ELF-1 (cell line): ENCODE measurements at places on chromosomes 7 and 10.

GRCh38 chr10:45008524-45009161, 7.9 kb downstream of the ZNF22 start:
- DNase-seq, result peak; percentile 63

DNA sequence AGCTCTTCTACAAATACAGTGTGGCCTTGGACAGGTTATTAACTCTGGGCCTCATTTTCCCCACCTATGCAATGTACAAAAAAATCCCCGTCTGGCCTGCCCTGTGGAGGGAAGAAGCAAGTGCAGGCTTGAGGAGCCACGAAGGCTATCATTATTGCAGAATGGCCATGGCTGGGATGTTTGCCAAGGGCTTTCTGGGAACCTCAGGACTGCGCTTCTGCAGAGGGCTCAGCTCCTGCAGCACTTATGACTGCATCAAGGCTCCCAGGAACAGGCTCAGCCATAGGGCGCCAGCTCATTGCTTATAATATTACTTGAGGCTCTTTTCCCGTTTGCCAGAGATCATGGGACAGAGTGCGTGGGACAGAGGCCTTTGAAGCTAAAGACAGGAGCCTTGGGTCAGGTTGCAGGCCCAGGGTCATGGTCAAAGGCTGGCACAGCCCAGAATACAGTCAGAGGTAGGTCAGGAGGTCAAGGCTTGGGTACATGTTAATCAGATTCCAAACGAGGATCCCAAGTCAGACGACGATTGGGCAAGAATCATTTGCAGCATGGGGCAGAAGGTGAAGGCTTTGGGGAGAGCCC, 20.6 kb upstream of the C10orf105 start:
- DNase-seq, result no peak

DNA sequence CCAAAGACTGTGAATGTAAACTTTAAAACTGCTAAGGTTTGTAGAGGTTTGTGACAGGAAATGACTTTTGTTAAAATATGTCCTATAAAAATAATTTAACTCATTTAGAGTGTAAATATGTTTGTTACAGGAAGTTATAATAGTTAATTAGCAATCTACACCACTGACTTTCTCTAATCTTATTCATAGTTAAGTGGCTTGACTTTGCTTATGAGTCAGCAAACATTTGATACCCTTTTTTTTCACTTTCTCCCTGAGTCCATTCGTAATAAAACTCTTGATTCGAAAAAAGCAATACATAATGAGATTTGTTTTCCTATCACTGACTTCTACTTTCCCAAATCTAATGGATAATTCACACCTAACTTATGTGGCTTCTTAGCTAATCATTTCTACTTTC, 317.7 kb upstream of the SEMA3C start:
- DNase-seq, result no peak

DNA sequence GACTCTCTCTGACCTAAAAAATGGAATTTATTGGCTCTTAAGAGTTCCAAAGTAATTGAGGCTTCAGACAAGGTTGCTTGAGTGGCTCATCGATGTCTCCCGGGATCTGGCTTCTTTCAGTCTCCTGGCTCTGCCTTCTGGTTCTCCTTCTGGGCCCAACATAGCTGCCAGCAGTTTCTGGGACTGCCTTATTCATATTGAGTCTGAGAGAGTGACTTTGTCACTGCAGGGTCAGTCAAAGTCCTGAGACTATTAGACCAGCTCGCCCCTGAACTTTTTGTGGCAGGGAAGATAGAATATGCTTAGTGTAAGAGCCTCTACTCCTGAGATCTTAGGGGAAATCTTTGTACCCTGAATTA, 94.0 kb downstream of the MMRN2 start:
- peak; percentile 50 for DNase-seq

- no peak for DNase-seq
Measured at GRCh38 chr10:56346845-56347415, 14.1 kb downstream of the ZWINT start.

- DNase-seq, result no peak
Measured at GRCh38 chr7:15315678-15316077, 246.1 kb downstream of the AGMO start.

- peak; percentile 66 for DNase-seq
Measured at GRCh38 chr7:35004531-35005095, 32.7 kb downstream of the DPY19L1 start.

DNA sequence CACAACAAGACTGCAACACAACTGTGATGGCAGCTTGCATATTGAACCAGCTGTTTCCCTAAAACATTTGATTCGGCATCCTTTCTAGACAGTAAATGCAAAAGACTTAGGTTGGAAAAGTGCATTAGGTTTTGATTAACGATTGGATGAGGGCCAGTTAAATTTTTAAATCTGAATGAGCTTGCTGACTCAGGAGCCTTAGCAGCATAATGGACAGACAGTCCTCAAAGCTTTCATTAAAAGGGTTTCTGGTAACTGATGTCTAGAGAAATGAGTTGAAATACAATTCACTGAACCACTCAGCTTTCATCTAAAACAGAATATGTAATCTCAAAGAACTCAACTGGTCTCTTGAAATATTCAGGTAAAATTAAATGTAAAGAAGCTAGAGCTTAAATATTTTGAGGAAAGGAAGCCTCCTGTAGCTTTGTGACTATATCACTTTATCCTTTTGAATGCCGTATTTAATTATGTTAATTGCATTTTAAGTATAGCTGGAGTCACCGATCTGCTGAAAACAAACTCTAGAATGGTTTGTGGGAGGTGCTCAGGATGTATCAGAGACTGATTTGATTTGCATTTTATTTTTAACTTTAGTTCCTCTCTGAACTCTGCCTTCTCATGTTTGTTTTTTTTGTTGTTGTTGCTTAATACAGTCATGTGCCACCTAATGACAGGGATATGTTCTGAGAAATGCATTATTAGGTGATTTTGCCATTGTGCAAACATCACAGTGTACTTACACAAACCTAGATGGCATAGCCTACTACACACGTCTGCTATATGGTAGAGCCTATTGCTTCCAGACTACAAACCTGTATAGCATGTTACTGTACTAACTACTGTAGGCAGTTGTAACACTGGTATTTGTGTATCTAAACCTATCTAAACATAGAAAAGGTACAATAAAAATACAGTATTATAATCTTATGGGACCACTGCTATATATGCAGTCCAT, 29.2 kb upstream of the ATRNL1 start:
- DNase-seq, result no peak

DNA sequence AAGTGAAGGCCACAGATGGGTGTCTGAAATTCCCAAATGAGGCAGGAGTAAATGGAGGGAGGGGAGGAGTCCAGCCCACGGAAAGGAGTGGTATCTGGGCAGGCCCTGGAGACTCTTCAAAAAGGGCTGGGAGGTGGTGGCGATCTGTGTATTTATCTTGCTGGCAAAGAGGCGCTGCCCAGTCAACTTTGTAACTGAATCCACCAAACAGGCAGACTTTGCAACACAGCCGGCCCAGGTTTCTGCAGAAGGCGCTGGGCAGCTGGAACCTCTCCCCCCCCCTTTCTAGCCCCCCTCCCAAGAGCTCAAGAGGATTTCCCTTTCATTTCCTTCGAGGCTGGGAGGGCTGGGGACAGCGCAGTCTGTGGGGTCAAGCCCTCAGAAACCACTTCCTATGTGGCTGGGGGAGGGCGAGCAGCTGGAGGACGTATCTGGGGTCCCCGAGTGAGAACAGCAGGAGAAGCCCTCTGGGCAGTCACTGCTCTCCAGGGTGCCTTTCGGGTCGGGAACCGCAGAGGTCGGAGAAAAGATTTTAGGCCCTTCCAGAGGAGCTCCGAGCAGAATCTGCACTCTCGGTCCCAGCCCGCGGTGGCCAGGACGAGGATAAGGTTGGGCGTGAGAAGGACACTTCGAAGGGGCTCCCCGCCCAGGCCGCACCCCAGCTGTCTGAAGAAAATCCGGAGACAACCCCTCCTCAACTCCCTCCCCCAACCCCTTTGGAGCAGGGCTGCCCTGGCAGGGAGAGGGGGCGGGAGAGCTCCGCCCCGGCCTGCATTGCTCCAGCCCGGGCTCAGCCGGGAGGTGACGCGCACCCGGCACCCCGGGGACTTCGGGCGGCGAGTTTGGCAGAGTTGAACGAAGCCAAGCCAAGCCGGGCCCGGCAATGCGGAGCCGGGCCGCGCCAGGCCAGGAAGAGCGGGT, 965 bp downstream of the ZCCHC24 start:
- DNase-seq, result peak; percentile 49

DNA sequence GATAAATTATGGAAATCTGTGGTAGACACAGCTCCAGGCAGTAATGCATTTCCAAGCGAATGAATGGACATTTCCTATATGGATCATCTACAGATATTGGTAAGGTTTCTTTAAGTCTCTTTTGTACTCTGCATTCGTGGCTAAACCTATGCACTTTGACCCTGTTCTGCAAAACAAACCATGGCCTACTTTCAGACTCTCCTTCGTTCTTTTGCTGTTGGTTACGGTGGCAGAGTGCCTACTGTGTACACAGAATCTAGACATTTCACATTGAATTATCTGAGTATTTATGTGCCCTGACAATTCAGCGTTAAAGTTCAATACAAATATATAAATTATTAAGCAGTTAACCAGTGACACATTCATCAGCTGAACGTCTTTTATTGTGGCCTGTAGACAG, 93.3 kb downstream of the MGMT start:
- no peak for DNase-seq

DNA sequence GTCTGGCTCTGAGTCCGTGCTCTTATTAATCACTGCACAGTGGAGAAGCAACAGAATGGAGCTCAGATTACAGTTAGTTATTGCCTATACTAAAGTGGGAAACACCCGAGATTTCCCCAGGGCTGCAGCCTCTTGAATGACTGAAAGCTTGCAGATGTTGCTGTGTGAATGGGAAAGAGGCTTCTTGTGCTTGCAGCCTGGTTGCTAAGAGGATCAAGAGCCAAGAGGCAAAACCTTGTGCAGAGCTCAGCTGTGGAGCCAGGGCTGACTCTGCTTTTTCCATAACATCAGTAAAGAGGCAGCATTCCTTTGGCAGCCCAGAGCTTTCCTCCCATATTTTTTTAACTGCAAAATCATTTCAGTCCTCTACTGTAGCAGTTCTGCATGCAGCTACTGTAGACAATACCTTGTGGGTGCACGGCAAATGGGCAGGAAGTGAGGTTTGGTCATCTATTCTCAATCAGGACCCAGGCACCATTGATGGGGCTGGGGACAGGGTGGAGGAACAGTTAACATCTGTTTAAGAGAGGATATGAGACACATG, 86.5 kb downstream of the RALA start:
- DNase-seq, result no peak

GRCh38 chr7:34749446-34749845, 91.4 kb downstream of the NPSR1 start:
- DNase-seq, result no peak

GRCh38 chr10:86204421-86205305, 161.9 kb downstream of the GRID1 start:
- DNase-seq, result no peak

DNA sequence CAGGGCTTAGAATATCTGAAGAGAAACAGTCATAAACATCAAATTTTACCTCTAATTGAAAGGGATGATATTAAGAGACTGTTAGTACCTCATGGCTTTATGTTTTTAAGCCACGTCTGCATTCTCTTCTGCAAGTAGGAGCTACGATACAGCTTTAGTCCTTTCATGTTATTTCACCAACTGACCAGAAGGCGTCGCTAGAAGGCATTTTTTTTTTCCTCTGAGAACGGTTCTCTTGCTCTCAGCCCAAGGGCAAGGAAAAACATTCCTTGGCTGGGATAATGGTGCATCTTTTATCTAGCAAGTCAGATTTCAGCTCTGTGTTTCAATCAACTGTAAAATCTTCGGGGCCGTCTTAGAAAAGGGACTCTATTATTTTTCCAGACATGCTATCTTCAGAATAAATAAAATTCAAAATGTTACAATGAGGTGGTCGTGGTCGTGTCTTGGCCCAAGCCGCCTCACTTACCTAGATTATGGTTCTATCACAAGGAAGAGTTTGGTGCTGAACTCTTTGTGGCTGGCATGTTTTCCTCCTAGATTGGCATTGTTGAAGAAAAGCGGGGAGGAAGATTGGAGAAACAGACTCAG, 41.6 kb upstream of the LYZL2 start:
- peak; percentile 69 for DNase-seq

- no peak for DNase-seq
Measured at GRCh38 chr7:50393076-50393475, 57.1 kb downstream of the FIGNL1 start.

- peak; percentile 78 for DNase-seq
Measured at GRCh38 chr7:2633538-2634266, 1.9 kb downstream of the TTYH3 start.

DNA sequence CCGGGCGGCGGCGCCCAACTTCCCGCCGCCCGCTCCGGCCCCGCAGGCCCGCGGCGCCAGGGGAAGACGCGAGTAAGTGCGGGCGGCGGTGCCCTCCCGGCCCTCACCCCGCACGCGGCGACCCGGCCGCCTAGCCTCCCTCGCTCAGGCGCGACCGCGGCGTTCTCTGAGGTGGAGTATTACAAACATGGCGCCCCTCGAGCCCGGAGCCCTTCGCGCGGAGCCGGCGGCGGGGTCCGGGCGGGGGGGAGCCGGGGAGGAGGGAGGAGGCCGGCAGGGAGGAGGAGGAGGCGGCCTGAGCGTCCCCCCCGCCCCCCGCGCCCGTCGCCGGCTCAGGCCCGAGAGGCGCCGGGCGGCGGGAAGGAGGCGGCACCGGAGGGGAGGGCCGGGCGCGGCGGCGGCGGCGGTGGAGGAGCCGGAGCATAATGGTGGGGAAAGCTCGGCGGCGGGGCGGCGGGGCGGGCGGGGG, at the start of gene ZMYND11:
ZMYND11 (plus strand) TSS at position 324 of the 469 bp plus-strand sequence. CDS start 44,558 bp downstream, outside the sequence.
- DNase-seq, result peak; percentile 5

DNA sequence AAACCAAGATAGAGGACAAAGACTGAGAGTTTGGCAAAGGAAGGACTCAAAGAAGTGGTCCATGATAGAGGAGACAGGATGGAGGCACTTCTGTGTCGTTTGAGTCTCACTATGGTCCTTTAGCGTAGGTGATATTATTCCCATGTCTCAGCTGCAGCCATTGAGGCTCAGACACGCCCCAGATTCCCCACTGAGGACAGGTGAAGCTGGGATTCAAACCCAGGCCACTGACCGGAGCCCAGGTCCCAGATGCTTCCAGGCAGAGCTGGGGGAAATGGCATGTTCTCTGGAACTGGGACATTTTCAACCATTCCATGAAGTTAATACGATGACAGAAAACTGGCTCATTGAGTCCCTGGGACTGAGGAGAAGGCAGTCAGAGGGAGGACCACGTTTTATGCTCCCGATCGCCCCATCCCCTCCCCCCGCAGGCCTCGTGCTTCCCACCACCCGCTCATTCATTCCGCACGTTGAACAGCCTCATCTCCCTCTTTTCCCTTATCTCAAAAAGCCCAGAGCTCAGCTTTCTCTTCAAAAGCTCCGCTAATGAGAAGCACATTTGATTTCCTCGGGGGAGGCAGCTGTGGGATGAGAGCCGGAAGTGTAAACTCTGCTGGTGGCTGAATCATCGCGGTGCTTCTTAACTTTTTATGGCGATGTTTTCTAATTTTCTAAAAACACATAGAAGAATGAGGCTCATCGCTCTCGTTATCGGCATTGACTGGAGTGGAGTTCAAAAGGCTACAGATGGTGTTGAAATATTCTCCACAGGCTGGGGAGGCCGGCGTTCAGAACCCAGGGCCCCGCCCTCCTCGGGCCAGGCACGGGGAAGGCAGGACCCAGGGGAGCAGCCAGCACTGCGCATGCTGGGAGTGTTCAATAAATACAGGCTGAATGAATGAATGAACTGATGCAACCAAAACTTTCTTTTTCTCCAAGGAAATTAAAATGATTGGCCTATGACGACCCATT, 64.0 kb downstream of the OAT start:
- DNase-seq, result peak; percentile 67
